ENCODE measurements at places on chromosomes 2 and 18.

- no peak for DNase-seq
These were observed 105.0 kb upstream of the SMAD7 start for GRCh38 chr18:49055754-49056172.

- no peak for DNase-seq
These were observed 111.0 kb downstream of the TLK1 start for GRCh38 chr2:171049691-171050090.

- DNase-seq, result no peak
These were observed 256.4 kb downstream of the MEIS1 start for GRCh38 chr2:66691031-66691965.

GRCh38 chr18:36561046-36561445 is 263.5 kb downstream of the FHOD3 start:
- DNase-seq, result no peak

DNA sequence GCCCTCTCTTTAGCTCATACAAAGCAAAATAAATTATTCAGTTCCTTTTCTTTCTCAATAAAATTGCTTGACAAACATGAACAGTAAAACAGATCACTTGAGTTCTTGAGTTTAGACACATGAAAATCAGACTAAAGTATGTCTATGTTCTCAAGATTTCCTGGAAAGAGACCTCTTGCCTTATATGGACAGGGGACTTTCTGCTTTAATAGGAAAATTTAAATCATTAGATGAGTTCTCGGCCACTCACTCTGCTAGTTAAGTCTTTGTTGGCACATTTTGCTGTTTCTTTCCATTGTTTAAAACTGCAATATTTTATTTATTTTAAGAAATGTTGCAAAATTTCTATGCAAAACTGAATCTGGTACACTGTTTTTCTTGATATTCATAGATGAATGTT is 207.8 kb downstream of the RND3 start:
- no peak for DNase-seq

- DNase-seq, result no peak
These were observed 166.8 kb upstream of the ID2 start for GRCh38 chr2:8514796-8515758.

DNA sequence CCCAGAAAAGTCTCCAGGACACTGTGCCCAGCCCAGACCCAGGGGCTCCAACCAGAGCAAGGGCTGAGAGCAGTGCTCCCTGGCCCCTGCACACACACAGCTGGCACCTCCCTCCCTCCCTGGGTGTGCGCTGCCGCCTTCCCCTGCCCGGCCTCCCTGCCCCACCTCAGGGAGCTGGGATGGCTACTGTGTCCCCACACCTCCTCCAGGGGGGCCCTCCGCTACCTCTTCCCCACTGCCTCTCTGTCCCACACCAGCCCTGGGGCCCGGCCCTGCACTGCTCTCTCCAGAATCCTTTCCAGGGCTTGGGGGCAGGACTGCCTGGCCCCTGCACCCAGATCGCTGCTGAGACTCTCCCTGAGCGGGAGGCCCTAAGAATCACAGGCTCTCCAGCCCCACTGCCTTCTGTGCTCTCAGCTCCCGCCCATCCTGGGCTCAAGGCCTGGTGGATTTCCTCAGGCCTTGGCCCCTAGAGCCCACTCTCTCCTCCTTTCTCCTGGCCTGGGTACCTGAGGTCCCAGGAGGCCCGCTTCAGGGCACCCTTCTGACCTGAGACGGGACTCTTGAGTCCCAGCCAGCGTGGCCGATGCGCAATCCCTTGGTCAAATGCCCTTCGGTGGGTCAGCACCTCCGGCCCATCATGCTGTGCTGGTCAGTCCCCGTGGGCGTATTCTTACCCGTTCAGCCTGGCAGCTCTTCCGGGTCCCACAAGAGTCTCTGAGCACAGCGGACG is 276.8 kb upstream of the HDAC4 start:
- DNase-seq, result no peak

DNA sequence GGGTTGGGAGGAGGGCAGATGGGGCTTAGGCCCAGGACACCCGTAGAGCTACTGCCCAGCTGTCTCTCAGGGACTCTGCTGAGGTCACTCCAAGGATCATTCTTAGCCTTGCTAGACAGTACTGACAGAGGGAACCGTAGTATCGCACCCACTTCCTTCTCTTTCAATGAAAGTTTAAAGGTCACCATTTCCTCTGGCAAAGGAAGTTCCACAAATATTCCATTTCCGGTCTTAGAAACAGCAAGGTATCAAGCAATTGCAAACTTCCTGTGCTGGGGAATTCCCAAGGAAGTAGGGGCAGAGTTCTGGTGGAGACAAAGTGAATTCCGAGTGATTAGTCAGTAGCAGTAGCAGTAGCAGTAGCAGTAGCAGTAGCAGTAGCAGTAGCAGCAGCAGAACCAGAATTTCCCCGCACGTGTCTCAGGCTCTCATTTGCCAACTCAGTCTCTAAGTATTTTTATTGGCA is 24.7 kb downstream of the IL1B start:
- DNase-seq, result peak; percentile 99

Measured in glomerular endothelial cell (primary cell).